Memory B cell (primary cell): ENCODE measurements at places on chromosomes 6 and 20.

GRCh38 chr20:20321134-20321533 is 46.8 kb upstream of the INSM1 start:
- DNase-seq: no peak

DNA sequence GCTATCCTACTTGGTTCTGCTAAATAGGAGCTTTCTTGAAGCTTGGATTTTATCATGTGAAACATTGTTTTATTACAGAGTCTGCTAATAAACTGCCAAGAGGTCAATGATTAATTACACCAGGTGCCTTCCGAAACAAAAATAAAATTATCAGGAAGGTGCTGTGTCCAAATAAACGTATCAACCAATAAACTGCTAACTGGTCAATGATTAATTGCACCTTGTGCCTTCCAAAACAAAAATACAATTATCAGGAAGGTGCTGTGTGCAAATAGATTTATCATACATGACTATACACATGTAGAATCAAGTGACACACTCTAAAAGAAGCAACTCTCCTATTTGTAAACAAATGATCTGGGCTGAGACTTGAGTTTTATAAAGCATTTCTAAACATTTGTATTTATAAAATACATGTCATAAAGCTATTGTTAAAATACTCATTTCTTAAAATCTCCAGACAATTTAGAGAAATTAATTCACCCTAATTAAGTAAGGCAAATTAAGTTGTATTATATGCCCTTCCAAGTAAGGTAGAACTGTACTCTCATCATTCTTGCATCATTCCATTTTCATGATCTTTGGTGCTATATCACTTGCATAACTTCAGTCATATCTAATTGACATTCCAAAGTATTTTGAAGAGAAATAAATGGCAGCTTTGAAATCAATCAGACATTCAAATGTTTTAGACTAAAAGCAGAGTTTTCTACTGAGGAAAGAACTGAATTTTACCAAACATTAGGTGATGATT is 26.8 kb downstream of the SPTLC3 start:
- DNase-seq: no peak

DNA sequence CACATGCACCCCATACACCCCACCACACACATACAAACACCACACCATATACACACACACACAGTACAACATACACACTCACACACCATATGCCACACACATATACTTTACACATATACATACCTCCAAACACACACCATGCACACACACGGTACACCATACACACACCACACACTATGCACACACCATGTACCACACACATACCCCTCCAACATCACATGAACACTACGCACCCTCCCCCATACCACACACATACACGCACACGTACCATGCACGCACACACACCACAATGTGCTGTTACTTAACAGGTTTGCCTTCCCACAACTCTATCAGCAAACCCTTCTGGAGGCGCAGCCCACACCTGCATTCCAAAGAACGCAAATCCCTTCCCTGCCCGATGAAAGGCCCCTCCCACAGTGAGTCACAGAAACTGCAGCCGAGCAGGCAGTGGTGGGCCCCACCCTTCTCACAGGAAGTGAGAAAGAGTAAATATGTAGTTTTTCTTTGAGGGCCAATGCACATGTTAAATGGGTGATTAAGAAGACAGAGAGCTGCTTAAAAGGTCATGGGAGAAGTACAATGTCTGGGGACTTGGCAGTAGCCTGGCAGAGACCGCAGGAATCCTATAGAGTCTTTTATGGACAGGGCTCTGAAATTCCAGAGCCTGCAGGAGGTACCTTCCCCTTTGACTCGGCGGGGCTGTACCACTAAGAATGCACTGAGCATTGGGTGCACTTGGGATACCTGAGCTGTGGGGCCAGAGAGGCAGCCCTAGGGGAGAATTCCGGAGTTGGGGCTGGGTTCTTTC is 34.1 kb upstream of the EZR start:
- DNase-seq: peak; percentile 78

GRCh38 chr6:118770112-118770788 is 118.9 kb upstream of the CEP85L start:
- no peak for DNase-seq

GRCh38 chr6:21438237-21438985 is 155.1 kb upstream of the SOX4 start:
- DNase-seq: no peak

DNA sequence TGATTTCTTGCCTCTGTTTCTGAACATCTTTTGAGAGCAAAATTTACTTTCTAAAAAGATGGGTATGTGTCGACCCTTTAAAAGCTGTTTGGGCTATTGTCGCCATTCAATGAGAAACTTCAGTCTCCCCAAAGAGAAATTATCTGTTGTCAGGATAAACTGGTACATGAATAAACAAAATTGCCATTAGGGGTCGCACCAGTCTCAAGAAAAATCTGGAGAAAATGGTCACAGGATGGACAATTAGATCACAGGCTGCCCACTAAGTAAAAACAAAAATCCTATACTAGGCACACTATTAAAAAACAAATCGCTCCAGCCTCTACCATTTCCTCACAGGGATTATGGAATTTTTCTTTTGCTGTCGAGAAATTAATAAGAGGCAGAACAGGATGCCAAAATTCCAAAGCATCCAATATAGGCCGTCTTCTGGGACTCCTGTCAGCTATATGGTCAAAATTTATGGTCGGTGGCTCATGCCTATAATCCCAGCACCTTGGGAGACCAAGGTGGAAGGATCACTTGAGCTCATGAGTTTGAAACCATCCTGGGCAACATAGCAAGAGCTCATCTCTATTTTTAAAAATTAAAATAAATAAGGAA is 5.5 kb upstream of the HLA-E start:
- peak; percentile 48 for DNase-seq

DNA sequence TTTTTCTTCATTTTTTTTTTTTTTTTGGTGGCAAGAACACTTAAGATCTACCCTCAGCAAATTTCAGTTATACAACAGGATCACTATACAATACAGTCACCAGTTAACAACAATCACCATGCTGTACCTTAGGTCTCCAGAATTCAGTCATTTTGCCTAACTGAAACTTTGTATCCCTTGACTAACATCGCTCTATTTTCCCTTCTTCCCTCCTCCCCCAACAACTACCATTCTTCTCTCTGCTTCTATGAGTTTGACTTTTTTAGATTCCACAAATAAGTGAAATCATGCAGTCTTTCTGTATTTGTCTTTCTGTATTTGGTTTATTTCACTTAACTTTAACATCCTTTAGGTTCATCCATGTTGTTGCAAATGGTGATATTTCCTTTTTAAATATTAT is 42.4 kb upstream of the DOK5 start:
- DNase-seq: no peak
